ENCODE measurements at places on chromosomes 2 and 18.
A peak's percentile ranks its signal among the peaks of the same experiment; 100 is the strongest.

GRCh38 chr2:119068154-119068725 lies 90.3 kb downstream of the C1QL2 start:
- DNase-seq = no peak

- no peak for DNase-seq
Measured at GRCh38 chr18:79690586-79691482, 11.2 kb downstream of the CTDP1 start.

GRCh38 chr18:23350188-23350587 lies 102.9 kb upstream of the RIOK3 start:
- no peak for DNase-seq

DNA sequence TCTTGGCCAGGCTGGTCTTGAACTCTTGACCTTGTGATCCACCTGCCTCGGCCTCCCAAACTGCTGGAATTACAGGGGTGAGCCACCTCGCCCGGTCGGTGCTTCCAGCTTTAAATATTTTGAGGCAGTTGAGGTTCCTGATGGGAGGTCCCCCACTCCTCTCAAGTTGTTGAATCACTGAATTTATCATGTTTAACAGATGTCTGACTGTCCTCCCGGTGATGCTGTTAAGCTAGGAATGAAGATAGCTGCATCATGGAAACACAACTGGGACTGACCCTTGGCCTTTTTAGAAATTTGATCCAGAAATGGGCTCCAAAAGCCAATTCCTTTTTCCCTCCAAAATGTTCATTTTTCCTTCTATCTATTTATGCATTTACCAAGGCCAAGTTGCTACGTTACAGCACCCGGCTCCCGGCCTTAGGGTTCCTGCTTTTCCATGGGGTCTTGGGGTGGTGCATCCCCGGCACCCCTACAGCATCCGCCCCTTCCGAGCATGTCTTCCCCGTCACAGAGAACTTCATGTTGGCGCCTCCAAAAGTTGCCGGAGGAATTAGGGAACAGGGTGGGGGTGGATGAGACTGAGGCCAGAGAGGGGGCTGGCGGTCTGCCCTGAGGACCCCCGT lies 43.9 kb downstream of the PAX8 start:
- DNase-seq = no peak

GRCh38 chr2:126657636-126658318 lies 1.8 kb downstream of the GYPC start:
- DNase-seq = peak; percentile 99

- DNase-seq = no peak
Measured at GRCh38 chr2:86319700-86320580, 17.5 kb downstream of the REEP1 start.

DNA sequence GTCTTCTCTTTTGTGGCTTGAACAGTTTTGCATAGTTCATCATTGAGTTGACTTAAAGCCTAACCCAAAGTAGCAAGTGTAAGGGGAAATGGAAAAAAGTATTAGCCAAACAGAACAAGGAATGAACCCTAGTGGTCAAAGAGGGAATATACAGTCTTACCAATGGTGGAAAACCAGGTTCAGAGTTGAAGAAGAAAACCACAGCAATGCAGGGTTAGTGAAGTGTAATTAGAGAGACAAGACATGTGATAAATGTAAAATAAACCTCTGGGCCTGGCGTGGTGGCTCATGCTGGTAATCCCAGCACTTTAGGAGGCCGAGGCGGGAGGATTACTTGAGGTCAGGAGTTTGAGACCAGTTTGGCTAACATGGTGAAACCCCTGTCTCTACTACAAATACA lies 2.4 kb downstream of the TTN start:
- DNase-seq = peak; percentile 21

DNA sequence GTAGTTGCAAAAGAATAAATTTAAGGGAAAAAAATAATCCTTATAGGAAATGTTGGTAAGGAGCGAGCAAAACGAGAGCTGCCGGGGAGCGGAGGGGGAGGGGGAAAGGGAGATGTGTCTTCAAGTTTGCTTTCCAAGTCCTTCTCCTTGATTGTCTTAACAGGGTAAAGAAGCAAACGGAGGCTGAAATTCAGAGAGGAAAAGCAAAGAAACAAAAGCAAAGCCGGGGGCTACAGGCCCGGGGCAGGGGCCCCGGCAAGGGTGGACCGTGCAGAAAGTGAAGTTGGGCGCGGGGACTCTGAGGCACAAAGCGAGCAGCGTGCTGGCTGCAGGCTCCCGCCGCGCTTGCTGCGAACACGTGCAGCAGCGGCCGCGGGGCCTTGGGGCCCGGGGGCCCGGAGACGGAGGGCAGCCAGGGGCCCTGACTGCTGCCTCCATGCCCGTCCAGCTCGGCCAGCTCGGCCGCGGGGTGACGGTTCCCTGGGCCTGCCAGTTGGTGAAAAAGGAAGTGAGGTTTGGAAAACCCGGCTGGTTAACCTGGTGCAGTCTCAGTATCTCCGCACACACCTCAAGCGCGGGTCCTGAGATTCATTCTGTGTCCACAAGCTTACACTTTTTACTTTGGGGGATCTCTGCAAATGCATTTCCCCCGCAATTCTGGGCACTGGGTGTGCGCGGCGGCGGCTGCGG lies 4.1 kb downstream of the BCL11A start:
- peak; percentile 36 for DNase-seq

DNA sequence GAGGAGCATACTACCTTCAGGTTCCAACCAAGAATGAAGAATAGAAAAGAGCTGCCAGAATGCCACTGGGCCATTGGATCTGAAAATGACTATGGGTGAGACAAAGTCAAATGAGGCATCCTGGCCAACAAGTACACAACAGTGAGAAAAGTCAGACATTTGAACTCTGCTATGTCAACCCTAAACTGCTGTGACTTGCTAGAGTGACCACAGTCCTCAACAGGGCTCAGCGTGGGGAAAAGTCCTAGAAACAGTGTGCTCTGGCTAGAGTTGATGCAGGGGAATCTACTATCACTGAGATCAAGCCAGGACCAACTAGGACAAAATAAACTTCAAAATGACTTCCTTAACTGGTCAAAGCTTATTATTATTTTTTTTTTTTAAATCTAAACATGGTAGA lies 98.2 kb upstream of the FZD5 start:
- no peak for DNase-seq

DNA sequence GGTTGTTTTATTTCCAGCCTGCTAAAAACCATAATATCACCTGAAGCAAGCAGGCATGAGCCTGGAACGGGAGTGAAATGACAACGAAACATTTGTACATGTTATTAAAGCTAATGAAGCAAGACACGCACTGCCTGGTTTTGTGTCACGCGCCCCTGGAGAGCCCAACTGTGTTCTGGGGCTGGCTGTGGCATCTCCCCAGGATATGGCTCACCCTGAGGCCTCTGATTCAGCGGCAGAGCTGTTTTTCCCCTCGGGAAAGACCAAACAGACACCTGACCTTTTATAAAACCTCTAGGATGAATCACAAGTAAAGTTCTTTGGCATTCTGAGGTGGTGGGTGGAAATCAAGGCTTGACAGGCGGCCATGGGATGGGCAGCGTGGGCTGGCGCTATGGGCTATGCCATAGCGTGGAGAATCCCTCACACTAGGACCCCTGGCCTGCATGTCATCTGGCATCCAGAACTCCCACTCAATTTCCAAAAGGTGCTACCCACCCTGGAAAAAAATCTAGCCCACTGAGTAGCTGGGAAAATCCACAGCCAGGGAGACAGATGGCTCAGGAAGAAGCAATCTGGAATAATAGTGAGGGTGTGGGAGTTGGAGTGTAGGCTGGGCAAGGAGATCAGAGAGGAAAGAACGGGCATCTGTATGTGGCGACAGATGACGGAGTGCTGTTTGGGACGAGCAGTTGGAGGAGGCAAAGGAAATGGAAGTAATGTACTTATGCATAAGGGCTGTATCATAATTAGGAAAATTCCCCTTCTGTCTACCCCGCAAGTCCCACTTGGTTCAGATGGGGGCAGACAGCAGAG lies 262.0 kb downstream of the AFF3 start:
- peak; percentile 97 for DNase-seq

- DNase-seq = no peak
Measured at GRCh38 chr2:102294802-102295489, 16.4 kb upstream of the IL1RL1 start.

- no peak for DNase-seq
Measured at GRCh38 chr2:128466776-128467175, 148.1 kb upstream of the HS6ST1 start.

DNA sequence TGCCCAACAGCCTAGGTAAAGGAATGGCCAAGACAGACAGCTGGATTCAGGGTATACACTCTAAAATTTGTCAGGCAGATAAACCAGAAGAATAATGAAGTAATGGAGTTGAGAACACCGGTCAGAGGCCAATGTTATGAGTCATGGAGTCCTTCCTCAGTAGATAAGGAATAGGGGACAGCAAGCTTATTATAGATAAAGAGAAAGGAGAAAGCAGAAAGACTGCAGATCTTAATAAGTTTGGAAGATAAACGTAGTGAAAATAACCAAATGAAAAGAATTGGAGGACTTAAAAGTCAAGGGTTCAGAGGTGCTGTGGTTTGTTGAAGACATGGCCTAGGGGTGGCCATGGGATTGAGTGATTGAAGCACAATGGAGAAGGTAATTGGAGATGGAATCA lies 63.5 kb upstream of the NFE2L2 start:
- peak; percentile 27 for DNase-seq

DNA sequence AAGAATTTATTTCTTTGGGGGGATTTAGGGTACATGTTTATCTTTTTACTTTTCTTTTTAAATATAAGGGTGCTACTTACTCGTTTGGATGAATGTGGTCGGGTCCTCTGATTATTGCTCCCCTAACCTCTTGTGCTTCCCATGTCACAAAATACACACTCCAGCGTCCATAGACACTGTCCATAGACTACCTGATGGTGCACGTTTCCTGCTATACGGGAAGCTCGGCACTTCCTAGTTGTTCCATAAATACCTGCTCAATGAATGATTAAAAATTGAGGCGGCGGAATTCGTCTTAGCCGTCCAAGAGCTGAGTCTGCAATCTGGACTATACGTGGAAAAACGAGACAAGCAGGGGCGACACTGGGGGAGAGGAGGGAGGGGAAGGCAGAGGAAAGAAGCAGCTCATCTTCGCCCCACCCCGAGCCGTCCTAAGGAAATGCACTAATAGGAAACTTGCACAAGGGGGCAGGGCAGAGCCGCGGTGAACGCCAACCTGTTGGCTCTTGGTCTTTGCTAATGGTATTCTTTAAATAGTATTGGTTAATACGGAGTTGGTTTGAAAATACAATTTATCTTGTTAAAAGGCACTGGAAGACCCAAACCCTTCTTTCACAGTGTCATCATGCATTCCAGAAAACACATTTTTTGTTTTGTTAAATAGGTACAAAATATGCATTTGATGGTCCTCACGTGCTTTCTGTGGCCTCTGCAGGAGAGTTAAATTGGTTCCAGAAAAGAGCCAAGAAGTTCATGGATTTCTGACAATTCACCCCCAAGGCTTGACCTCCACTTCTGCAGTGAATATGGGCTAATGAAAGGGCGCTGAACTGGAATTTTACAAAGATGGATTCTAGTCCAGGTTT lies 73.0 kb upstream of the KCTD1 start:
- peak; percentile 26 for DNase-seq

GRCh38 chr18:56185126-56185525 lies 453.3 kb downstream of the TXNL1 start:
- no peak for DNase-seq

- DNase-seq = no peak
Measured at GRCh38 chr2:98713332-98714015, 17.5 kb downstream of the MGAT4A start.

DNA sequence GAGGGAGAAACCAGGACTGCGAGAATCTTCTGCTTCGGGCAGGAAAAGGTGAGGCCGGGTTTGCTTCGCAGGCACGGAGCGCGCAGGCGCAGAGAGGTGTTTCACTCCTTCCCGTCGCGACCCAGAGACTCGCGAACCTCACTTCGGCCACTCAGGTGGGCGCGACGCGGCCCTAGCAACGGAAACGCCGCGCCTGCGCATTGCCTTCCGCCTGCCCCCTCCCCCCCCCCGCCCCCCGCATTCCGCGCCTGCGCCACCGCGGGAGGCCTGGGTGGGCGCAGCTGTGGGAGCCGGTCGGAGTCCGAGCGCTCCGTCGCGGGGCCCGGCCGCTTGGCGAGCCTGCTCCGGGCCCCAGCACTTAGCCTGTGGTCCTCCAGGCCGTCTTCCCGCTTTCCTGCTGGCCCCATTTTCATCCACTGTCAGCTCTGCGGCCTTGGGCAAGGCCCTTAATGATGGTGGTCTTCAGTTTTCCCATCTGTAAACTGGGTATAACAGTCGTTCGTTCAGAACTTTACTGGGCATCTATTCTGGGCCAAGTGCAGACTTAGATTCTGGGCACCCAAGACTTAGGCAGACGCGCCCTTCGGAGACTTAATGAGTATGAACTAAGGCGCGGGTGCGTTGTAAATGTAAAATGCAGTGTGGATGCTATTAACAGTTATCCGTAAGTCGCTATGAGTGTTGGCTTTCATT lies 62.1 kb upstream of the ACKR3 start:
- peak; percentile 11 for DNase-seq

- DNase-seq = no peak
Measured at GRCh38 chr2:31387850-31388249, 26.7 kb downstream of the XDH start.

DNA sequence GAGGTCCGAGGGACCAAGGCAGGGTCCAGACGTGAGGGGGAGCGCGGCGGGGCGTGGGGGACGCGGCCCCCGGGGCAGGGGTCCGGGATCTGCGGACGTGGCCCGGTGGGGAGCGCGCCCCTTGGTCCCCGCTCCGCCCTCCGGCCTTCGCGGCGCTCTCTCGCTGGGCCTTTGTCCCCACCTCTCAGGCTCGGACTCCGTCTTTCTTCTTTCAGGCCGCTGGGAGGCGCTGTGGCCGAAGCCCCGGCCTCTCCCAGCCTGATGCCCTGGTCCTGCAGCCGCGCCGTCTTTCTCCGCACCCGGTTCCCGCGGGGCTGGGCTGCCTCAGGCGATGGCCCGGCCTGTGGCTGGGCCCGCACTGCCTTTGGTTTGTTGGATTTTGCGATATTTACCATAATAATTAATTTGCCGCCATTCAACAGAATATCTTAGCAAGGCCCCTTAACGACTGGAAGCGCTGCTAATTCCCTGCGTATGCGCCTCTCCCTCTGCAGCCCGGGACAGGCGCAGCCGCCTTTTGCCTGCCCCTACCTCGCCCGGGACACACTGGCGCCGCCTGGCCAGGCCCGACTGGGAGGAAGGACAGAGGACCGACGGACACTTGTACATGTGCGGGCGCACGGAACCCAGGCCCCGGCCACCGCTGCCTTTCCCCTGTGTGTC lies 10.8 kb downstream of the SIX3 start:
- peak; percentile 58 for DNase-seq

GRCh38 chr2:19769513-19769912 lies 132.3 kb downstream of the TTC32 start:
- no peak for DNase-seq

GRCh38 chr18:59063300-59063906 lies 76.3 kb upstream of the SEC11C start:
- DNase-seq = no peak

DNA sequence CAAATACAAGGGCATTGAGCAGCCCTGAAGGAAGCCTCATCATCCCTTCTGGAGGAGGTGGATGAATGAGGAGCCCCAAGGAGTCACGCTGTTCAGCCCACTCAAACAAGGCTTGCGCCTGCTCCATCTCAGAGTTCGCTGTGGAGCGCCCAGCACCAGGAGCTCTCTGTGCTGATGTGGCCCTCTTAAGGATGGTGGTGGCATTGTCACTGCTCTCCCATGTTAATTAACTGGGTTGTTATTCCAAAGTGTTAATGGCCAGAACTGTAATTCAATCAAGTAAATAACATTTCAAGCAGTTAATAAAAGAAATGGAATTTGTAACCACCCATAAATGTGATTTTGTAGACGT lies 726.0 kb upstream of the RAB6C start:
- DNase-seq = no peak

- no peak for DNase-seq
Measured at GRCh38 chr18:37636831-37637477, 71.4 kb upstream of the CELF4 start.

Data from EL (cell line).